ENCODE measurements at places on chromosomes 3 and 15. TPM values are rescaled to one million over a fixed set of nuclear protein-coding genes. Genes with fewer than 3 reads are reported as not detected.

GRCh38 chr15:58329781-58330671 lies 101.8 kb upstream of the LIPC start:
- DNase-seq: no peak

B3GALNT1 gene
- total RNA-seq: not detected

TOPAZ1 gene
- not detected for total RNA-seq

DNA sequence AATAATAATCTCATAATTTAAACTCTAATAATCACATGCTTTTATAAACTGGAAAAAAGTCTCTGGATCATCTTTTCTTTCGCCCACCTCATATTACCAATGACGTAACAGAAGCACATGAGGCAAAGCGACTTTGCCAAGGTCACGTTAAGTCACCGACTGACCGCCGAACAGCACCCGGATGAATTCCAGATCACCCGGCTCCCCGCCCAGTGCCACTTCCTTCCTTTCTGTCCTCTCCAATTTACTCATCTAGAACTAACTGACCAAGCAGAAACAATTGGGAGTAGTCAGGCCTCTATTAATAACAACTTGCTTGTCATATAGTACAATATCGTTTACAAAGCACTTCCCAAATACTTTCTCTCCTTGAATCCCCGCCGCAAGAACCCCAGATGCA lies 21.1 kb downstream of the FGF12 start:
- no peak for DNase-seq

GRCh38 chr15:101499863-101500713 lies 10.6 kb upstream of the PCSK6 start:
- DNase-seq: no peak

SCAANT1 gene
- not detected for total RNA-seq

- DNase-seq: no peak
Observed at GRCh38 chr15:22796079-22796478, 9.6 kb downstream of the NIPA1 start.

- peak; percentile 7 for DNase-seq
Observed at GRCh38 chr3:56862352-56863062, 60.8 kb upstream of the ARHGEF3 start.

Measured in G401 (cell line).